HT1080 (cell line): ENCODE measurements at places on chromosomes 1 and 21. TPM values are rescaled to one million over a fixed set of nuclear protein-coding genes. Genes with fewer than 3 reads are reported as not detected.

DNA sequence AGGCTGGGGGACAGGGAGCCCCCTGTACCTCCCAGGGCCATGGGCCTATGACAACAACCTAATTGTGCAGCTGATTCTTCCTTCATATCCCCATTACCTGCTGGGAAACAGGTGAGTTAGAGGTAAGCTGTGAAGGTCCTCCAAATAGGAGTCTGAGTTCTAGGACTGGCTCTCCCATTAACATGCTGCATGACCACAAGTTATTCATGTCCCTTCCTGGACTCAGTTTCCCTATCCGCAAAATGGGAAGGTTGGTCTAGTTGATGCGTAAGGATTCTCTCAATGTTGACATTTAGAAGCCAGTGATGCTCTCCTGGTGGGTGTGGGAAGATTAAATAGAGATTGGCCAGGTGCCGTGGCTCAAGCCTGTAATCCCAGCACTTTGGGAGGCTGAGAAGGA is 4.1 kb downstream of the ZNF683 start:
- no peak for DNase-seq

- DNase-seq, result peak; percentile 54
Measured at GRCh38 chr1:185409763-185410528, 92.9 kb upstream of the IVNS1ABP start.

- DNase-seq, result no peak
Measured at GRCh38 chr1:38800720-38801671, 58.6 kb downstream of the RRAGC start.

DNA sequence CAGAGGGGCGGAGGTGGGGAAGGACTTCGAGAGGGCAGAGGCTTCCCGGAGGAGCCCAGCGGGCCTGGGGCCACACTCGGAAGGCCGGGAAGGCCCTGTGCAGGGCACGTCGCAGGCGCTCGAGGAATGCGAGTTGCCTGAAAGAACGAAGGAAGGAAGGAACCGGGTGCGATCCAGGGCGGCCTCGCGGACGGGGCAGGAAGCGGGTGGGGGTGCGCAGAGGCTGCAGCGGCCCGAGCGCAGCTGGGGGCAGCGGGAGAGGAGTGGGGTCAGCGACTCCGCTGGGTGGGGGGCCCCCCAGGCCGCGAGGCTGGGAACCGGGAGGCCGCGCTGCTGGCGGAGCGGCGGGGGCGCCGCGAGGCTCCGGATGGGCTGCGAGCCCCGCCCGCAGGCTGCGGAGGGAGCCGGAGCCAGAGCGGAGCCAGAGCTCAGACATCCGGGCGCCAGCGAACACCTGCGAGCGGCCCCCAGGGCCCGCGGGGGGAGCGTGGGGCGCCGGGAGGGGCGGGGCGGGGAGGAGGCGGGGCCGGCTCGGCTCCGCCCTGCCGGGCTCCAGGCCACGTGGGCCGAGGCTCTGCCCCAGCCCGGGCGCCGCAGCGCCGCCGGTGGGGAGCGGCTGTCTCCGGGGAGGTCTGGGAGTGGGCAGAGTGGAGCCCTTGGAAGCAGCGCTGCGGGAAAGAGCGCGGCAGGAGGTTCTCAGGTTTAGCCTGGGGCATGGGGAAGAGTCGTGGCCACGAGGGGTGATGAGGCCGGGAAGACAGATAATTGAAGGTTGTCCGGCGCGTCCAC is 4.6 kb downstream of the ID3 start:
- DNase-seq, result peak; percentile 78

- no peak for DNase-seq
Measured at GRCh38 chr1:1022302-1023009, 2.5 kb downstream of the AGRN start.

GRCh38 chr1:67339623-67340343 is 32.1 kb downstream of the IL12RB2 start:
- DNase-seq, result peak; percentile 91

DNA sequence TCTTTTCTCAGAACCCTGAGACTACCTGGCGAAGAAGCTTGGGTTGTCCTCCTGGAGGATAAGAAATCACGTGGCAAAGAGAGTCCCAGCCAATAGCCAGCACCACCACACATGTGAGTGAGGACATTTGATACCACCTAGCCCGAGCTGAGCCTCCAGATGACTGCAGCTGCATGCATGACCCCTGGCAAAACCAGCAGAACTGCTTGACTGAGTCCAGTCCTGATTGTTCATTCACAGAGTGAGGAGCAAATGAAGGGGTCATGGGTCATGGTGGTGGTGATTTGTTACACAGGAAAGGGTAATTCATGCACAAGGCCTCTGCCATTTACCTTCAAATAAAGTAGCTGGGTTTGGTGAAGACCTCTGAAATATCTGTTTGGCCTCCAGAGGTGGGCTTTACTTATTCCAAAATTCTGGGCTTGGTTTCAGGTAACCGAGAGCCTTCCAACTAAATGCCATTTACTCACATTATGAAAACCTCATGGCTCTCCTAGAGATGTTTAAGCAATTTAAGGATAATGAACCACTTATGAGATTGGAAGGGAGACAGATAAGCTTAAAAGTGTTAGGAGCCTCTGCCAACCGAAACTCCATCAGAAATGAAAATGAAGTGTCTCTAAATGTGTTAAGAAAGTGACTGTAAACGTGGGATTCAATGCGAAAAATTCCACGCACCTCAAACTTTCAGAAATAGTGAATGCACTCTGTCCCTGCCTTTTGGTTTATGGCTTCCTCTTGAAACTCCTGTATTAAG is 163.3 kb downstream of the SLC35F3 start:
- no peak for DNase-seq

- no peak for DNase-seq
Measured at GRCh38 chr21:28938726-28939125, 54.0 kb downstream of the LTN1 start.

GRCh38 chr21:44445145-44445812 is 10.0 kb upstream of the LRRC3 start:
- no peak for DNase-seq

- no peak for DNase-seq
Measured at GRCh38 chr1:118589238-118589846, 398.8 kb downstream of the TBX15 start.

GRCh38 chr1:175620376-175620775 is 123.0 kb downstream of the TNR start:
- DNase-seq, result no peak

DNA sequence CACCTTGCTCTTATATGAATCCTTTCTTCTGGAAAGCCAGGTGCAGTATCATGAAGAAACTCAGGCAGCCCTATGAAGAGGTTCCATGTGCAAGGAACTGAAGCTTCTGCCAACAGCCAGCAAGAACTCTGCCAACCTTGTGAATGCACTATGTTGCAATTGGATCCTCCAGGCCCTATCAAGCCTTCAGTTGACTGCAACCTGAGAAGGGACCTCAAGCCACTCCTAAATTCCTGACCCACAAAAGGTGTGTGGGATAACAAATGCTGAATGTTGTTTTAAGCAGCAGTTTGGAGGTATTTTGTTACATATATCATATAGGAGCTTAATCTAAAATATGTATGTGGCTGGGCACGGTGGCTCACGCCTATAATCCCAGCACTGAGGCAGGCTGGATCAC is 84.0 kb downstream of the RERE start:
- no peak for DNase-seq

DNA sequence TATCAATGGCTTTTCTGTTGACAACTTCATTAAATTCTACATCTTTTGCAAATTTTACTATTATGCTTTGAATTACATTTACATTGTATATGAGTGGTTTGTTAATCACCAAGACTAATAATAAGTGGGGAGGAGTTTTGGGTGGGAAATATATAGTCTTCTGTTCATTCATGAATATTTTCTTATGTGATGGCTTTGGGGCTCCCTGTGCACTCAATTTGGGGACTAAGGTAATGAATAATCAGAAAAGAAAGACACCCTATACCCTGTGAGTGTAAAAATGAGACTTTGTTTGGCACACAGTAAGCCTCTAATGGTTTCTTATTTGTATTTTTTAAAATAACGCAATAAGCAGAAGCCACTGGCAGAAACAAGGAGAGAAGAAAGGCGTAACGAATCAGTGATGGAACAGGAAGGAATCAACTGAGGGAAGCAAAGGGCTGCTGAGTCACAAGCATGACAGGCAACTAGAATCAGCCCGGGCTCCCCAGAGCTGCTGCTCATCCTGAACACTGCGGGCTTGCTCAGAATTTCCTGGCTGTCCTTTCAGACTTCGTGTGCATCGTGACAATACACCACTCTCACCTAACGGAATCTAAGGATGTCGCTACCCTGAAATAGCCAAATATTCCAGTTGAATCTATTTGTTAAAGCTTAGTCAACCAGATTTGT is 20.8 kb upstream of the RGS2 start:
- DNase-seq, result peak; percentile 73

DNA sequence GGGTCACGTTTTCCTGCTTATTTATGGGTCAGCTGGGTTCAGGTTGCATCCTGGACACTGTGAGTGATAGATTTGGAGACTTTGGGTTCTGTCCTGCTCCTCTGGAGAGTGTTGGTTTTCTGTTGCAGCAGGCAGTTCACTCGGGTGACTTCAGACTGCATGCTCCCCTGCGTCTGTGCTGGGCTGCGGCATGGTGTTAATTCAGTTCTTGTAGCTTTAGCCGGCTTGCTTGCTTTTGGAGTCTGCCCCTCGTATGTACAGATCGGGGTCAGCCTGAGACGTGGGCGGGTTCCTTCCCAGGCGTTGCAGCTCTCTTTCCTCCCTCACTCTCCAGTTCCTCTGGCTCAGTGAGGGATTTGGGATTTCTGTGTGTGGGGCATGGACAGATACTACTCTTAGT is 38.0 kb downstream of the PCNT start:
- DNase-seq, result no peak

GRCh38 chr21:26572702-26573381 is at the start of gene CYYR1:
Gene CYYR1 (minus strand): TSS chr21:26573286. CDS start chr21:26572940, 346 bp downstream.
- DNase-seq, result no peak

GRCh38 chr1:101235216-101235695 is 1.6 kb upstream of the S1PR1 start:
- no peak for DNase-seq

- DNase-seq, result peak; percentile 60
Measured at GRCh38 chr1:173341307-173341706, 134.2 kb upstream of the TNFSF4 start.

- peak; percentile 15 for DNase-seq
Measured at GRCh38 chr21:18549214-18549905, 145.8 kb upstream of the TMPRSS15 start.

- peak; percentile 73 for DNase-seq
Measured at GRCh38 chr1:228860911-228861831, 125.9 kb downstream of the RHOU start.

DNA sequence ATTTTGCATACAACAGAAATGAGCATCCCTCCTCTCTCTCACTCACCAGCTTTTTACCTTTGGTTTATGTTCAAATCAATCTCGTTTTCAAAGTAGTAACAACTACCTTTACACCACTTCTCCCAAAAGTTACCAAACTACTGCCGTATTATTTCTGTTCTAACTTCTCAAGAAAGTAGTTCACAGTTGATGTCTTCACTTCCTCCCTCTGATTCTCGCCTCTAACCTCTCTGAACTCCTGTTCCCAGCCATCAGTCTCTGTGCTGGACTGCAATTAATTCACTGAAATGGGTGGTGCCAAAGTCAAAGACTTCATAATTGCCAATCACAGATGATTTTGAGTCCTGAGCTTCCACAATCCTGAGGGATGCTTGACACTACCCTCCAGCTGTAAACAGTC is 54.0 kb downstream of the ZNF281 start:
- DNase-seq, result no peak

- no peak for DNase-seq
Measured at GRCh38 chr21:40099809-40100208, 232.6 kb downstream of the PCP4 start.

DNA sequence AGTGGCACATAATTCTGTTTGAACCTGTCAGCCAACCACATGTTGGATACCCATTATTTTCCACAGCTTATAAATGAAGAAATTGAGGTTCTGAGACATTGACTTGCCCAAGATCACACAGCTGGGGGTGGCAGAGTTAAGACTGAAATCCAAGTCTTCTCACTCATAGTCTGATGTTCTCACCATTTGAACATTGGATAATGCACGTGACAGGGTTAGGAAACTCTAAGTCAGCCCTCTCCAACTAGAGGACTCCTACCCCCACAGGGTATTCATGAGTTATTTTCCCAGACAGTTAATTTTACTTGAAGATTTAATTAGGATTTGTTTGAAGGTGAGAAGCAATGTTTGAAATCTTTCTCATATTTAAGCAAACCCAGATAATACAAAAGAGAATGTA is 38.1 kb upstream of the C1orf105 start:
- no peak for DNase-seq

DNA sequence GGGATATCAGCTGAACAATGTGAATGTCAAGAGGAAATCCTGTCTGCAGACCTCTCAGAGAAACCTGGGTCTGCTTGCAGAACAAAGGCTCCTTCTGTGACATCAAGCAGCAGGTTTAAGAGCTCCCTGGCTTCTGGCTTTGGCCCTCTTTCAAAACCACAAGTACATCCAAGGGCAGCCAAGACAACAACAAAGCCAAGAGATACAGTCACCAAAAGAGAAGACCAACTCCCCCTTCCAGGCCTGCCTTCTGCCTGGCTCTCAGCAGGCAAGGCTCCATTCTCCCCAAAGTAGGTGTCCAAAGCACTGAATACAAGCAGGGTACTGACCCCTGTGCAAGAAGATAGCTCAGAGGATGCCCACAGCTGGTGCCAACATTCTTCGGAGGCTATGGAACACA is 11.5 kb downstream of the BCAR3 start:
- peak; percentile 98 for DNase-seq

DNA sequence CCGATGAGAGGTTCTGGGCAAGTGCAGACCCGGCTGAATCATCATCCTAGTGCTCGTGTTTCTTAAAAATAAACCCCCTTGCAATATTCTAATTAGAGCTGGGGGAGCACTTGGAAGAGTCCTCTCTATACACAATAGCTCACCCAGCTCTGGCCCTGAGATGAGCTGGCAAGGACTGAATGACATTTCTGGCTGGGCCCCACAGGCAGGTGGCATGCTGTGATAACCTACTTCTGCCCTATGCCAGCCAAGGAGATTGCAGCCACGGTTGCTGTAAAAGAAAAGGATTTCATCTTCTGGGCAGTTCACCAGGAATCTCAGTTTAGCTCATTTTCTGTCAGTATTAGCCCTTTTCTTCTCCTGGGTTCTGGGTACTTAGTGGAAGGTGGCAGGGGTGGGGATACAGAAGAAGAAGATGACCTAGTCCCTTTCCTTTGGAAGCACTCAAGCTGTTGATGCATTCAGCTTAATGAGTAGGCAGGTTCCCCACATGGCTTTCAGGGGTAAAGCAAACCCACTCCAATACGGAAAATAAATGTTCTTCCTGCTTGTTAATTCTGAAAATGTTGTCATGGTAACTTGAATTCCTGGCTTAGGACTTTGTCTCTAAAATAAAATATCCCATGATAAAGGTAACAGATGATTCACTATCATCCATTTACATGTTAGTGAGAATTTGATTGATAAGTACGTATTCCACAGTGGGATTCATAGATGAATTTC is 32.2 kb downstream of the VASH2 start:
- no peak for DNase-seq

GRCh38 chr21:41567901-41568510 is 60.0 kb upstream of the TMPRSS2 start:
- no peak for DNase-seq

Gene RGS13
- total RNA-seq, result not detected in 2 replicates

Gene CADM3
- 1.1 and 2.3 TPM in 2 replicates for total RNA-seq

Gene RAB42
- not detected in 2 replicates for total RNA-seq

Gene S100A9
- not detected in 2 replicates for total RNA-seq

Gene SUSD4
- total RNA-seq, result 0.58 and 1.0 TPM in 2 replicates

Gene LIN28A
- not detected in 2 replicates for total RNA-seq

Gene DUSP23
- total RNA-seq, result not detected in 2 replicates

Gene THEM4
- total RNA-seq, result 10.0 and 11.8 TPM in 2 replicates

Gene LHX8
- total RNA-seq, result not detected in 2 replicates

Gene GALE
- total RNA-seq, result 144 and 146 TPM in 2 replicates

Gene TNFRSF14
- 6.6 and 16.6 TPM in 2 replicates for total RNA-seq

Gene CD84
- total RNA-seq, result not detected in 2 replicates
